GM23338 (cell line): ENCODE measurements at places on chromosomes 7 and 10. TPM values are rescaled to one million over a fixed set of nuclear protein-coding genes. Genes with fewer than 3 reads are reported as not detected.

Gene KLF14
- not detected in 2 replicates for total RNA-seq

Gene GIMAP5
- total RNA-seq = not detected in 2 replicates

Gene PGAM2
- total RNA-seq = 0.78 and 2.9 TPM in 2 replicates

Gene SUN3
- 0.52 TPM in 1 of 2 replicates, not detected in the other for total RNA-seq

Gene PILRB
- total RNA-seq = 21.6 and 43.0 TPM in 2 replicates

Gene NYAP1
- 2.3 and 4.9 TPM in 2 replicates for total RNA-seq

Gene ANK3
- total RNA-seq = 70.5 and 85.2 TPM in 2 replicates

Gene SEMA3C
- total RNA-seq = 3.1 and 3.5 TPM in 2 replicates

Gene CLRN3
- not detected in 2 replicates for total RNA-seq

Gene DNAJC12
- 1.1 and 2.2 TPM in 2 replicates for total RNA-seq

Gene MAGI2
- total RNA-seq = 26.4 and 31.4 TPM in 2 replicates

DNA sequence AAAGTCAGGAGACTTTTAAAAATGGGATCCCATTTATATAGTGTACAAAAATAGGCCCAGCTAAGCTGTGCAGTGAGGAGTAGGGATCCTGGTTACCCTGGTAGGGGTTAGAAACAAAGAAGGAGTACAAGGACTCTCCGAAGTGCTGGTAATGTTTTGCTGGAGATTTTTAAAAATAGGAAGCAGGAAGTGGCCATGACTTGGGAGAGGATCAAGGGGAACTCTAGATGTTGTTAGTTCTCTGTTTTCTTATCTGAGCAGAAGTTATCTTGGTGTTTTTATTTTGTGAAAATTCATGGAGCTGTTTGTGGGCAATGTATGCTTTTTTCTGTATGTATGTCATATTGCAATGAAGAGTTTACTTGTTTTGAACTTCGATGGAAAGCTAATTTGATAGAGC lies 373.9 kb downstream of the SFMBT2 start:
- DNase-seq = no peak

GRCh38 chr7:70764701-70765208 lies 367.2 kb upstream of the GALNT17 start:
- no peak for DNase-seq

- DNase-seq = no peak
Observed at GRCh38 chr10:94097656-94098055, 103.9 kb downstream of the PLCE1 start.

DNA sequence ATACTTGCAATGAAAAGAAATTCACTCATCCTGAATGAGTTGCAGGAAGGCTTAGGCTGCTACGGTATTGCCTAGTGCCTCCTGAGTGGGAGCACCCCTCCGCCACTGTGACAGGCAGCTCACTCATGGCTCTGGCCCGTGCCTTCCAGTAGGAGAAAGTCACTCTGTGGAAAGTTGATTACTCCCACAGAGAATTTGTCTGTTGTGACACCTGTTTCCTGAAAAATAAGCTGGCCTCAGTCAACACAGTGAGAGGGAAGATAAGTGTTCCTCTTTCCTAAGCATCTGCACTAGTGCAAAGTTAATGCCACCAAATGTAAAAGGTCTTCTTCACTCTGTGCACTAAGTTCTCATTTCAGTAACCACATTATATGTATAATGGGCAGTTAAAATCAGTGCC lies 158.8 kb upstream of the INHBA start:
- DNase-seq = peak; percentile 17

DNA sequence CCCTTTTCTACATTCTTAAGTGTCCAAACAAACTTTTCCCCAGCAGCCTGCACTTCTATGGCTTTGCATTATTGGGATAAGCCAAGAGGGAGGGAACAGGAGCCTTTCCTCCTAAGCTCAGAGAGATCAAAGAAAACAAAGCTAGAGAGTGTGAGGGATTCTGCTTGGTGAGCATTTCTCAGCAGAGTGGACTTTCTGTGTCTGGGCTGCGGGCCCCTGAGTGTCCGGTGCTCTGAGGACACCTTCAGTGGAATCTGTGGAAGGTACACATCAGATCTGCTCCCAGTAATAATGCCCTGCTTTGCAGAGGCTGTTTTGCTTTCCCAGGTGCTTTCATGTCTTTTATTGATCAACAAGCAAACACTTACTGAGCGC lies 50.2 kb downstream of the KCNMA1 start:
- no peak for DNase-seq

GRCh38 chr10:78898341-78899097 lies 170.2 kb upstream of the ZMIZ1 start:
- no peak for DNase-seq

GRCh38 chr7:43589728-43590127 lies 6.8 kb downstream of the STK17A start:
- DNase-seq = no peak

- no peak for DNase-seq
Observed at GRCh38 chr10:124367936-124368335, 50.8 kb downstream of the OAT start.

- DNase-seq = no peak
Observed at GRCh38 chr7:110698576-110698975, 392.4 kb upstream of the LRRN3 start.

DNA sequence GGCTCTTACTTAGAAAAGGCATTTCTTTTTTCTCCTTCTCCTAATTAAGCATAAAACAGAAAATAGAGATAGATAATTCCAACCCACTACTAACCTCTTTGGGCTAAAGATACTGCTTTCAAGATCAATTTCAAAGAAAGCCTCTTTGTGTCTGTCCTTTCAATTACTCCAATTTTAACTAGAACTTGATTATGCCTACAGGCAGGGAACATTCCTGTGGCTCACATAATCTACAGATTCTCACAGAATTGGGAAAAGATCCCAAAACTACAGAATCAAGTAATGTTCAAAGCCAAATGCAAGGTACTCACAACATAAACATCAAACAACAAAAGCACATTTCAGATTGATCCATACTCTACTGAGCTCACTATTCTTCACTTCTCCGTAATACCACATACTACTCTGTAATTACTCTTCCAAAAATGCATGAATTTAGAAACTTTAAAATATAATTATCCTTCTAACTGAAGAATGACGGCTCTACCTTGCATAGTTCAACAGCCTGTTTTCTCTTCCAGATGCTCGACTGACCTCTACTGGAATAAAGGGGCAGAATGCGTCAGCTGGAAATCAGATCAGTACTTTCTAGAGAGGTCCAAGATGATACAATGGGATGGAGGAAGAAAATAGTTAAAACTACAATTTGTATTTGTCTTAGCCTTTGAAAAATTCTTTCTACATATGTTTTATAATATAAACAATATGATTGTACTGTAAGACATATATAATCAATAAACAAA lies 3.9 kb downstream of the MTERF1 start:
- DNase-seq = no peak

DNA sequence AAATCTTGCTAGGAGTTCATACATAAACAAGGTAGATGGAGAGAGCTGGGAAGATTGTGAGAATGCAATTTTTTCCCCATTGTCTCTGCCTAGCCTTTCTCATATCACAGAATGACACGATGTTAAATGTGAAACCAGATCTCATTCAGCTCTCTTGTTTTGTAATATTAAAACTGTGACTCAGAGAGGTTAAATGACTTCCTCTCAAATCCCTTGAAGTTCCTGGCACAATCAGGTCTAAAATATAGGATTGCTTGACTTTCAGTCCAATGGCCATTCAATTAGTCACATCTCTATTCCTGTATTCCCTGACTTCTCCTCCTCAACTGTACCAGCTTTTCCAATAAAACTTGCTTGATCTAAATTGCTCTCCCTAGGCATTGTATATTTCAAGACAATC lies 3.1 kb downstream of the ANKRD22 start:
- no peak for DNase-seq

DNA sequence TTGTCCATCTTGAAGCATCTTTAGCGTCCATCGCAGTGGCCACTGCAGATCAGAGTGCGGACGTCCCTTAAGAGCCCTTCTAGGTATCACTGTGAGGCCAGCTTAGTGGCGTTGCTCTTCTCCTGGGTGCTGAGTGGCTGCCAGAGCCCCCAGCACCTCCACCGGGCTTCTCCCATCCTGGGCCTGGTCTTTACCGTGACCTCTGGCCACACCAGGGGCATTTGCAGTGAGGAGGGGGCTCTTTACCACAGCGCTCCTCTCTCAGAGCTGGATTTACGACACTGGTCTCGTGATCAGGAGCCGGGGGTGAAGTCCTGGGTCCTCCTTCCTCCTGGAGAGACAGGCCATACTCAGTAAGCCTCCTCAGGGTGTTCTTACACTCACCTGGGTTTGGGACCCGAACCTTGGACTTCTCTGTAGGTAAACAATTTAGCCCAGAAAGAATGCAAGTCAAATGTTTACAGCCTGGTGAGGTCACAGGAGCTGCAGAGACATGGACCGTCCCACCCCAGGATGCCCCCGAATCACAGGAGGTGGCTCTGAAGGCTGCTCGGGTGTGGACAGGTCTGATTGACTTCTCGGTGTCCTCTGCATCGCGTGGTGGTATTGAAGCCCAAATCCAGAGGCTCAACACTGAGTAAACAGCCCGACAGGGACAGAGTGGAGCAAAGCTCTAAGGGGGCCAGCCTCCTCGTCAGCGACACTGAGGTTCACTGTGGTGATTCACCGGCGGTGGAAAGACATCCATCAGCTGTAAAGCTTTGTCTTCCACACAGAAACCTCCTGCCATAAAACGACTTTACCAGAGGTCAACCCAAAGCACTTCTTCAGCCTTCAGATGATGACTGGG lies 33.0 kb downstream of the JAKMIP3 start:
- no peak for DNase-seq

GRCh38 chr10:126127481-126128029 lies 231.2 kb downstream of the FANK1 start:
- no peak for DNase-seq

DNA sequence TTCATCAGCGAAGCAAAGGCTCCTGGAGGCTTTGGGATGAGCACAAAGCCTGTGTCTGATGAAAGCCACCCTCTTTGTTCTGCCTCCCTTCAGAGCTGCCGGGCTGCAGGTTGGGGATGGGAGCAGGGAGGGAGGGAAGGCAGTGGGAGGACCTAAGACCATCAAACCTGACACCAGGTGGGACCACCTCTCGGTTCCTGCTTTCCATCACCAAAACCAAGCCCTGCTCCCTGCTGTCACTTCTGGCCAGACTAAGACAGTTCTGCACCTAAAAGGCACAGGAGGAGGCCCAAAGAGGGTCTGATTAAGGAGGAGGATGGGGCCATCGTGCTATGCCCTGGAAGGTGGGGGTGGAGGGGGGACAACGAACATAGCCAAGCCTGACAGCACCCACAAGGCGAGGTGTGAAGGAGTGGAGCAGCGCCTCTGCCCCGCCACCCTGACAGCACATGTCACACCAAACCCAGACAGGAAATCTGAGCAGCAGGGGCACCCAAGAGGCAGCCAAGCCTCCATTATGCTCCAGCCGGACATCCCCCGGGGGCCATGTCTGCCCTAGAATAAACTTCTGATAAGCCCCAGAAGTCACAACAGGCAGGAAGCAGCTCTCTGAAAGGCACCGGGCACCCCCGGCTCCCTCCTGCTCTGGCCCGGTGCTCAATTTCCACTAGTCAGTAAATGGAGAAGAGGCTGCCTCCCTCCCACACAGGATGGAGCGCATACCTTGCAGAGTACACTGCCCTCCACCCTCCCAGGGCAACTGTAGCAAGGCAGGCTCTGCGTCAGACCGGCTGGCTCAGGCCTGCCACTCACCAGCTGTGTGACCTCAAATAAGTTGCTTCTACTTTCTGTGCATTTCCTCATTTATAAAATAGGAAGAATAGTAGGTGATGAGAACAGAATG lies 48.9 kb downstream of the DLG5 start:
- peak; percentile 84 for DNase-seq
